ENCODE measurements at places on chromosomes 16 and 17.

DNA sequence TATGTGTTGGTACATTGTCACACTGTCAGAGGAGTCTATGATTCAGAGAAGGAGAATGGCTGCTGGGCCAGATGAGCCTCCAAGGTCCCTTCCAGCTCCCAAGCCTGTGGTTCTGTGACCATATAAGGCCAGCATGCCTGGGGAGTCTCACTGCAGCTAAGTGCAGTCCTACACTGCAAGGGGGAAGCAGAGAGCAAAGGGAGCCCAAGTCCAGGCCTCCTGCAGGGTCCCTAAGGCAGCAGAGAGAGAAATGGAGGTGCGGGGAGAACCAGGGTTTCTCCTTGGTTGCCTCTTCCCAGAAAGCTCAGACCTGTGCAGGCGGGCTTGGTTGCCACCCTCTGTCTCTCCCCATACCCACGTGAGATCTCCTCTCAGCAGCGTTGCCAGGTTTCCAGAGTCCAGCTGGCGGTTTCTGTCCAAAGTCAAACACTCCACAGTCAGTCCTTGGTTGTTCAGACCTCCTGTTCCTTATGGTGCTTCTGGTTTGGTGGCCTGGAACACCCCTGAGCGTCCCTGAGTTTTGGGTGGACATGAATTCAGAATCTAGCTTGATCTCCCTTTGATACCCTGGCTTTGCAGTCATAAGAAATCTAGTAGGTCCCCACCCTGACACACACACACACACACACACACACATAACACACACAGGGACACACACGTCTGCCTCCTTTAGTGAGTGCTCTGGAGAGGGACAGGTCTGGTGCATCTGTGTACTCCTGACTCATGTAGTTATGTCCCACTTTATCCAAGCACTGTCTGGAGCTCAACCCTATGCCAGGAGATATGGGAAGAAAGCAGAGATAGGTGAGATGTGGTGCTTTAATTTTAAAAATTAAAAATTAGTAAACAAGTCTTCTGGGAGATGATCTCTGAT lies 78.8 kb downstream of the GNAO1 start:
- DNase-seq: no peak

- no peak for DNase-seq
Observed at GRCh38 chr17:81635973-81636504, 873 bp downstream of the NPLOC4 start.

DNA sequence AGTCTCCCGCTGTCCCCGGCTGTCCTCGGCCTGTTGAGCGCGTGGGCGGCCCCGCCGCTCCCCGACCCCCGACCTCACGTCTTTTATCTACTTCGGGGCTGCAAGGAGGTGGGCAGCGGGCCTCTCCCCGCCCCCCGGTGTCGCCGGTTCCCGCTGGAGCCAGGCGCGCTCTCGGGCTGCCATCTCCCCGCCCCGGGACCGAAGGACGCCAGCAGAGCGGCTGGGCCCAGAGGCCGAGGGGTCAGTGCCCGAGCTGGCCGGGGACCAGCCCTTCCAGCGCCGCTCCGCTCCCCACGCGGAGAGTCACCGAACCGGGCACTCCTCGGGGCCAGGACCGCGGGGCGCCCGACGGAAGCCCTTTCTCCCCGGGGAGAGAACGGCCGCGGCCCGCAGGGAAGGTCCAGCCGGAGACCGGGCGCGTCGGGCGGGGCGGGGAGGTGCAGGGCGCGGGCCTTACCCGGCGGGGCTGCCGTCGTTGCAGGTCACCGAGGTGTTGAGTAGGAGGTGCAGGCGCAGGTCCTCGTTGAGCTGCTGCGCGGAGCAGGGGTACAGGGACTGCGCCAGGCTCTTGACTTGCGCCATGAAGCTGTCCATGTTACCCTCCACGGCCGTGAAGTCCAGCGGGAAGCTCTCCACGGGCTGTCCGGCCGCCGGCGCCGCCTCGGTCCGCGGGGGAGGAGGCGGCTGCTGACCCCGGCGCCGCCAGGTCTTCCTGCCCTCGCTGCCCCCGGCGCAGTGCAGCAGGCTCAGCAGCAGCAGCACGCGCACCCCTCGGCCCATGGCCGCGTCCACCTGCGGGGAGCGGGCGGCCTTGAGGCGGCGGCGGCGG lies 643 bp downstream of the NOTUM start:
- no peak for DNase-seq

- DNase-seq: no peak
Observed at GRCh38 chr17:7403727-7403976, 245 bp downstream of the TMEM256 start.

DNA sequence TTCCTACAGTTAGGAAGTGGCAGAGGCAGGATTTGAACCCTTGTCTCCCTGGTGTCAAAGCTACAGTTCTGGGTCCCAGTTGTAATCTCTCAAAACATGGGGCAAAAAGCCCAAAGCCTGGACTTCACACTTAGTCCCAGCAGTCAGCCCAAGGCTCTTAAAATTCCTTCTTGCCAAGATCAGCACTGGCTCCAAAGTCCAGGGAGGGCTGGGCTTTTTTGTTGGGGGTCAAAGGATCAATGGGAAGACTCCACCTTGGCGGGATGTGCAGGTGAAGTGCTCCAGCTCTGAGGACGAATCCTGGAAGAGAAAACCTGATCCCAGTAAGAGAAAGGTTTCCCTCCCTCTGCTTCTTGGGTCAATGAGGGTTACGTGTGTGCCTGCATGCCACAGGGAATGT lies 195.5 kb downstream of the HAPSTR1 start:
- no peak for DNase-seq

DNA sequence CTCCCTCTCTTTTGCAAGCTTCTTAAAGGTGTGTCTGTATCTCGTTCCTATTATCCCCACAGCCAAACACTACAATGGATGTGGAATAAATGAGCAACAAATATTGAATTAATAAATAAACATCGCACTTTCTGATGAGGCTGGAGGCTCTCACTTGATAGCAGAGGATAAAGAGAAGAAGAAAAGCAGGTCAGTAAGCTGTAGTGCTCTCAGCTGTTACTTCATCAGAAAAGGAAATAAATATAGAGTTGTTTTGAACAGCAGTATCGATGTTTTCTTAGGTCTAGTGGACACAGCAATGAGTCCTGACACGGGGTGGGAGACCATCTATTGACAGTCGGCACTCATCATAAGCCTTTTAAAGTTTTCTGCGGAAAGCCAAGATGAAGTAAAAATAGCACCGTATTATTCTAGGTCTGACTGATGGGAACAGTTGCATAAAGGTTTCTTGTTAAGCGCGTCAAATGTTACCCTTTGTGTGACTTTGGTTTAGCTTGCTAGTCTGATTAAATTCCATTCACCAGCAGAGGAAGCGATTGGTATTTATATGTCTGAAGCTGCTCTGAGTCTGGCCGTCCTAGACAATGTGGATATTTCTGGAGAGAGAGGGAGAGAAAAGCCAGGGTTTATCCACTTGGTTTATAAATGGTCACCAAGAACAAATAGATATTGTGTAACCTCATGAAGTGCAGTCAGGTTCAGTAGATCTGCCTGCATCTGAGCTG lies 646.1 kb downstream of the CDH11 start:
- no peak for DNase-seq

DNA sequence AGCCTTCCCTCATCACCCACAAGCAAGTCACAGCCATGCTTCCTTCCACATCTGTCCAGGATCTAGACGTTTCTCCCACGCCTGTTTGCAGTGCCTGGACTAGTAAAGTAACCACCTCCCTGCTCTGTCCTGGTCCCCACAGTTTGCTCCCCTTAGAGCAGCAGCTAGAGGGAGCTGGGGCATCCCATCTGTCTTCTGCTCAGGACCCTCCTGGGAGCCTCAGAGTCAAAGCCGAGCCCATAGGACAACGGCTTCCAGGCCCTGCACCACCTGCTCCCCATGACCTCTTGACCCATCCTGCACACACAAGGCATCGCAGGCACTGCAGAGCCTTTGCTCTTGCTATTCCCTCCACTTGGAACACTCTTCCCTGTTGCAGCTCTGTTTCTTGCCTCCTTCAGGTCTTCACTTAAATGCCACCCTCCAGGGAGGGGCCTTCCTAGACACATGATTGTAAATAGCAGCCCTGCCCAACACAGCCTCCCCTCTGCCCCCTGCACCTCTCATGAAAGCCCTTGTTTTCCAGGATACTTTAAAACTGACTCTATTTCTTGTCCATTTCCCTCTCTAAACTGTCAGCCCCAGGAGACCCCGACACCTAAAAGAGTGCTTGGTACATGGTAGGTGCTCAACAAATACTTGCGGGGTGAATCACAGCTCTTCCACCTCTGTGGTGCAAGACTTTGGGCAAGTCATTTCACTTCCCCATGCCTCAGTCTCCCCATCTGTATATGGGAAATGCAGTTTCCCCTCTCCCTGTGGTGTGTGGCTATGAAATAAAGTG lies 3.1 kb downstream of the NATD1 start:
- DNase-seq: no peak

GRCh38 chr17:35001549-35001948 lies 21.2 kb downstream of the LIG3 start:
- DNase-seq: no peak
